ENCODE measurements at places on chromosomes 16 and 17.

DNA sequence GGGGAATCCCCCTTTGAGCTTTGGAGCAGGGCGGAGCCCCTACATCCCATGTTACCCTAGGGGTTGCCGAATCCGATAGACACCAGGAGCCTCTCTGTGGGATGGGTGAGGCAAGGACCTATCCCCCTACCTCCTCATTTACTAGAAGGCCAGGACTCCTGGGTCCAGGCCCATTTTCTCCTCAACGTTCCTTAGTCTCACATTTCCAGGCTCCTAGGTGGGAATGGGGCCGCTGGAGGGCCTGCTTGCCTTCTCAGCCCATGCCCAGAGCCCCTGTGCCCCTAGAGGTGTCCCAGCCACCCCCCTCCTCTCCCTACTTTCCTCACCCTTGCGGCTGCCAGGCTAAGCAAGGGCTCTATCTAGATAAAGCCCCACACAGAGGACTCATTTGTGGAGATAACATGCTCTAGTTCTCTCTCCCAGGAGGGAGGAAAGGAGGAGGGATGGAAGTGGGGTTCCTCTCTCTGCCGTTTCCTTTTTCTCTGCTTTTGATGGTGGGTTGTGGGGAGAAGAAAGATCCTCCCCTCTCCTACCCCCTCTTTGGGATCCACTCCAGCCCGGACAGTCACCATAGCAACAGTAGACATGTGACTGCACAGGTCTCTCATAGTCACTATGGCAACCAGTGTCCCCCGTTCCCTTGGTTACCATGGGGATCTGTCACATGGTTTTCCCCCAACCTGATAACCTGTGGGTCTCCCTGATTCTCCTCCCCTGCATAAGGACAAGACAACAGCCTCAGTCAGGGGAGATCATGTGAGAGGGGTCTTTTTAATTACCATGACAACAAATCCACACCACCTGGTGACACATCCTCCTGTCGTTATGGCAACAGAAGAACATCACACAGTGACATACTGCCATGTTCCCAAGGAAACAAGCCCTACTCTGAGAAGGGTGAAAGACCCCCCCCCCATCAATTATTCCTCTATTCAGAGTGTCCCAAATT is 5.2 kb downstream of the CACNA1G start:
- DNase-seq = peak; percentile 89

DNA sequence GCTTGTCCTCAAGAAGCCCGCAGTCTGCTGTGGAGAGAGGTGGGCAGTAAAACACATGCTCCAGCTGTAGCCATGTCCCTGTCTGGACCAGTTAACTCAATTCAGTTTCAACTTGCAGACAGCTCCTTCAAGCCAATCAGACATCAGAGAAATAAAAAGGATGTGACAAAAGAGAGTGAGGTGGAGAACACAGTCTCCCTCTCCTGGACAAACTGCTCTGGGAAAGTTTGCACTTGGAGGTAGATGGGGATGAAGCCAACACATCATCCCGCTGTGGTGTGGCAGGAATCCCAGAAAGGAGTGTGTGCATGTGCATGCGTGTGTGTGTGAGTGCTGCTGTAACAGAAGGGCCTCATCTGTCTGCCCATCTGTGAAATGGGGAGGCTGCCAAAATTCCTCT is 358.6 kb upstream of the ASIC2 start:
- no peak for DNase-seq

GRCh38 chr16:35734728-35735402 is 2275.5 kb downstream of the TP53TG3F start:
- no peak for DNase-seq

DNA sequence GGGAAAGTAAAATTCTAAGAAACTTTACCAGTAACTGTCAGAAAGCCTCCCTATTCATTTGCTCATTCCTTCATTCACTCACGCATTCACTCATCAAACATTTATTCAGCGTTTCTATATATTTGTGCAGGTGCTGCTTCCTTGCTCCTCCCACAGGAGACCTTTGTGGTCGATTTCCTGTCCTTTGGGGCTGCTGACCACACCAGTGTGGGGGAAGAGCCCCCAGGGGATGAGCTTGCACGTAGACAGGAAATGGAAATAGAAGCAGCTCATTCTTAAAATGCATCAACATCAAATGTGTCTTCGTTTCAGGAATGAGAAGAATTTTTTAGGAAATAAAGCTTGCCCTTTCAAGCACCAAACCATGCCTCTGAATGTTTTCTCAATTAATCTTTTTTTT is 9.6 kb downstream of the PIK3R6 start:
- no peak for DNase-seq

DNA sequence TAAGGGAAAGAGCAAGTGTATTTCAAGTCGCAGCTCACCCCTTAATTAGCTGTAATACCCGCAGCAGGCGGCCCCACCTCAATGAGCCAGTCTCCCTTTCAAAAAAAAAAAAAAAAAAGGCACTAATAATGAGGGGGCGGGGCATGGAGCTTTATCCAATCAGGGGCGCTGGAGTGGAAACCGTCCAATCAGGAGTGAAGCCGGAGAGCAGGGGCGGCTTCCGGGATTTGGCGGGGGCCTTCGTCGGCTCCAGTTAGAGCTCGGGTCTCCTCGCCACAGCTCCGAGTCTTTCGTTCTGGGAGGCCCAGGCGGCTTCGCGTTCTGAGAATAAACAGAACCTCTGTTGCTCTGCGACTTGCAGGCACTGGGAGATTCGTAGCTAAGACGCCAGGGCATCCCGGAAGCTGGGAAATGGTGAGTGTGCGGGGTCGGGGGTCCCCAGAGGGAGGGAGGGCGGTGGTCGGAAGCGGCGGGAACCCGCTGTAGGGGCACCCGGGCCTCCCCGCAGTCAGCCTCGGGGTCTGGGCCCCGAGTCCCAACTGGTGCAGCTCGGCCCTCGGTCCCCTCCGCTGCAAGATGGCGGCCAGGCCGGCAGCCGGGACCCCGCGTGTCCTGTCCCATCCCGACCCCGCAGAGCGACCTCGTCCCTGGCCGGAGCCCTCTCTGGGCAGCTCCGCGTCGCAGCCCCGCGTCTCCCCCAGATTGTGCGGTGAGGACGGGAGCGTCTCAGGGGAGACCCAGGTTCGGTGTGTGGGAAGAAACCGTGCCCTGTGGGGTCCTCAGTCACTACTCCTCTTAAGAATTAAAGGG is at the start of gene ZNF267:
ZNF267 (plus strand) TSS at position 252 of the 810 bp plus-strand sequence; CDS start at position 412, 160 bp downstream.
- DNase-seq = peak; percentile 79

DNA sequence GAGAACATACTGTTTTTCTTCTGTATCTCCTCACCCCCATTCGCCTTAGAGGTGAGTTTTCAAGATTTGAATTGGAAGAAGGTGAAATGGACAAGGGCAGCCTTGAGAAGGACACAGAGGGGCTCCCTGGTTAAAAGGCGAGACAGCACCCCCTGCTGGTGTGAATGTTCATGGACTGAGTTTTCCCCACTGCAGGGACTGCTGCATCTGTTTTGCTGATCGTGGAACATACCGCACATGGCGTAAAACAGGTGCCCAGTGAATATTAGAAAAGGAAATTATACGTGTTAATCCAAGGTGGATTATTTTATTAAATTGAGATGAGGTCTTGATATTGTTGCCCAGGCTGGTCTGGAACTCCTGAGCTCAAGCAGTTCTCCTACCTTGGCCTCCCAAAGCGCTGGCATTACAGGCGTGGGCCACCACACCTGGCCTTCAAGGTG is 54.5 kb downstream of the NDE1 start:
- peak; percentile 74 for DNase-seq

DNA sequence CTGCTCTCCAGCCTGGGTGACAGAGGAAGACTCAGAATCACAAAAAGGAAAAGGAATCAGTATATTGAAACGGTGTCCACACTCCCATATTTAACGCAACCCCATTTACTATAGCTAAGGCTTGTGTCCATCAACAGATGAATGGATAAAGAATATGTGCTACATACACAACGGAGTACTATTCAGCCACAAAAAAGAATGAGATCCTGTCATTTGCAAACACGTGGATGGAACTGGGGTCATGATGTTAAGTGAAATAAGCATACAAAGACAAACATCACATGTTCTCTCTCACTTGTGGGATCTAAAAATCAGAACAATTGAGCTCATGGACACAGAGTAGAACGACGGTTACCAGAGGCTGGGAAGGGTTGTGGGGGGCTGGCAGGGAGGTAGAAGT is 55.1 kb downstream of the ZNF778 start:
- DNase-seq = no peak

GRCh38 chr17:49379926-49380325 is 17.9 kb upstream of the ZNF652 start:
- DNase-seq = no peak

- DNase-seq = no peak
Observed at GRCh38 chr16:50463581-50464324, 84.4 kb upstream of the NKD1 start.

- no peak for DNase-seq
Observed at GRCh38 chr17:56593086-56593645, 333 bp upstream of the NOG start.

- DNase-seq = peak; percentile 6
Observed at GRCh38 chr16:67198238-67198734, 645 bp upstream of the ELMO3 start.

GRCh38 chr17:17001076-17001777 is 29.3 kb upstream of the TNFRSF13B start:
- no peak for DNase-seq

GRCh38 chr16:642189-643049 is 791 bp downstream of the MCRIP2 start:
- peak; percentile 30 for DNase-seq

DNA sequence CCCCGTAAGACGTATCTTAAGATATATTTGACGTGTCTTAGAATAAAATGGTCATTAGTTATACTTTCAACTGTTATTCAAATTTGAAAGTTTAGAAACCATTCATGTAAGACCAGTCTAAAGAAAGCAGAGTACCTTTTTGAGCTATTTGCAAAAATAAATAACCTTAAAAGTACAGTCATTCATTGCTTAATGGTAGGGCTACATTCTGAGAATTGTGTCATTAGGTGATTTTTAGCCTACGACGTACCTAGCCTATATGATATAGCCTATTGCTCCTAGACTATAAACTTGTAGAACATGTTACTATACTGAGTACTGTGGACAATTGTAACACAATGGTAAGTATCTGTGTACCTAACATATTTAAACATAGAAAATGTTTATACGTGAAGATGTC is 139.2 kb downstream of the PHKB start:
- no peak for DNase-seq

DNA sequence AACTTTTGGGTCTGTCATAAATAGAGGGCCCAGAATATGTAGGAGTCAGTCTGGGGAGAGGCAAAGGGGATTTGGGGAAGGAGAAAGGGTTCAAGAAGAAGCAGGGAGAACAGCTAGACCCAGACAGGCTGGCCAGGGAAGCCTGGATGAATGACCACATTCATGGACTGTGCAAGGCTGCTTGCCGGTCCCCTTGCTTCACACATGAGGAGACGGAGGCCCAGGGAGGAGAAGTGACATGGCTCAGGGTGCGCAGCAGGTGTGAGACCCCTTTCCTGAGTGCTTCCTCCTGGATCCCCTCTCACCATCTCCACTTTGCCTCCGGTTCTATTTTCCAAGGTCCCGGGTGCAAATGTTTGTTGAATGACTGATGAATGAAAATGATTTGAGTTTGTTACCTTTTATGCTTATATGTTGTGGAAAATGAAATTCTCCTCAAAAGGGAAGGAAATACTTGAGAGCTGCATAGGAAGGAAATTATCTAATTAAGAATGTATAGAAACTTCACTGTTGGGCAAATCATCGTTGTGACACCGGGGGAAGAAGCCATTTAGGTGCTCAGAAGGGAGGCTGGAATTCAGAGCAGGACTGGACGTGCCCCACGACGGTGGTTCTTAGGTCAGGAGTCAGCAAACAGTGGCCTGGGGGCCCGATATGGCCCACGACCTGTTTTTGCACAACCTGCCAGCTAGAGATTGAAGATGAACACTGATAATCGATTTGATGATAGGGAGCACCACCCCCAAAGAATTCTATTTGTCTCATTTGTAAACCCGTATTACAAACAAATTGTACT is 559 bp downstream of the ITGAM start:
- DNase-seq = no peak

- no peak for DNase-seq
Observed at GRCh38 chr16:31148281-31148728, 1.6 kb downstream of the PRSS36 start.

DNA sequence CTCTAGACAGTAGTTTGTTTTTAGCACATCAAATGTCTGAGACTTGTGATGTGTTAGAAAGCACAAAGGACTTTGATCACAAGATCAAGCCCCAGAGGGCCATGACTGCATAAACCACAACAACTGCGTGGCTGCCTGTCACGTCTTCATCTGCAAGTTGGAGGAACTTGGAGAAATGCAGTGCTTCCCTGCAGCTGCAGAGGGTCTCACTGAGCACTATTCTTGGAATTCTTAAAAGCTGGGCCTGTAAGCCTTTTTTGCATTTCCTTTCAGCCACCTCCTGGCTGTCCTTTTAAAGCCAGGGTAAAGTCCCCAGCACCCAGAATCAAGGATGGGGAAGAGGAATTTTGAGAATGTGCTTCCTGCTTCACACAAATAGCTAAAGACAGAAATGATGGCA is 431.3 kb downstream of the MAF start:
- no peak for DNase-seq

DNA sequence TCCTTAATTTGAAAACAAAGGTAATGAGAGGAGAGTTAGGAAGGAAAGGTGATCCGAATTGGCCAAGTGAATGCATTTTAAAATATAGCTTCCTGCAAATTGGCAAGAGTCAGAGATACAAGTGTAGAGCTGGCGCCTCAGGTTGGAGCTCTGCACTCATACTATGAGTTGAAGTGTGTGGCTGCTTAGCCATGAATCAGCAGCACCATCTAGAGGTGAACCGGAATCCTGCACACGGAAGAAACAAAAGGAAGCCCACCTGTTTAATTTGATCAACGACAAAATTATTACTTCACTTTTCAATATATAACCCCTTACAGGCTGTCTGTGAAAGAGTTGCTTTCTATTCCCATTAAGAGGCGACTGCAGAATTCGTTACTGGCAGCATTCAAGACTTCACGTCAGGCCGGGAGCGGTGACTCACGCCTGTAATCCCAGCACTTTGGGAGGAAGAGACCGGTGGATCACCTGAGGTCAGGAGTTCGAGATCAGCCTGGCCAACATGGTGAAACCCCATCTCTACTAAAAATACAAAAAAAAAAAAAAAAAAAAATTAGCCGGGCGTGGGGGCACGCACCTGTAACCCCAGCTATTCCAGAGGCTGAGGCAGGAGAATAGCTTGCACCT is 1253.7 kb upstream of the CDH8 start:
- peak; percentile 40 for DNase-seq

- no peak for DNase-seq
Observed at GRCh38 chr17:2693561-2694380, 17.8 kb downstream of the CLUH start.

- DNase-seq = peak; percentile 44
Observed at GRCh38 chr16:81018496-81018895, 11.5 kb downstream of the CENPN start.
